ENCODE measurements at places on chromosomes 1 and 21. TPM values are rescaled to one million over a fixed set of nuclear protein-coding genes. Genes with fewer than 3 reads are reported as not detected.
A peak's percentile ranks its signal among the peaks of the same experiment; 100 is the strongest.

The TUT4 gene
- 26.9 TPM for total RNA-seq

The CHI3L2 gene
- 0.54 TPM for total RNA-seq

The KLHDC8A gene
- total RNA-seq: under 0.01 TPM

The SZT2 gene
- 47.7 TPM for total RNA-seq

The BSND gene
- total RNA-seq: not detected

The ICOSLG gene
- total RNA-seq: 4.3 TPM

The ODR4 gene
- total RNA-seq: 5.4 TPM

The PGLYRP3 gene
- not detected for total RNA-seq

The IGFN1 gene
- total RNA-seq: not detected

The NLRP3 gene
- total RNA-seq: 18.0 TPM

The FAAP20 gene
- total RNA-seq: 24.8 TPM

GRCh38 chr1:13699936-13700520 is at the start of gene PRDM2:
PRDM2 (plus strand) TSS chr1:13700188; CDS start chr1:13715606, 15,418 bp downstream.
- DNase-seq: peak; percentile 67

DNA sequence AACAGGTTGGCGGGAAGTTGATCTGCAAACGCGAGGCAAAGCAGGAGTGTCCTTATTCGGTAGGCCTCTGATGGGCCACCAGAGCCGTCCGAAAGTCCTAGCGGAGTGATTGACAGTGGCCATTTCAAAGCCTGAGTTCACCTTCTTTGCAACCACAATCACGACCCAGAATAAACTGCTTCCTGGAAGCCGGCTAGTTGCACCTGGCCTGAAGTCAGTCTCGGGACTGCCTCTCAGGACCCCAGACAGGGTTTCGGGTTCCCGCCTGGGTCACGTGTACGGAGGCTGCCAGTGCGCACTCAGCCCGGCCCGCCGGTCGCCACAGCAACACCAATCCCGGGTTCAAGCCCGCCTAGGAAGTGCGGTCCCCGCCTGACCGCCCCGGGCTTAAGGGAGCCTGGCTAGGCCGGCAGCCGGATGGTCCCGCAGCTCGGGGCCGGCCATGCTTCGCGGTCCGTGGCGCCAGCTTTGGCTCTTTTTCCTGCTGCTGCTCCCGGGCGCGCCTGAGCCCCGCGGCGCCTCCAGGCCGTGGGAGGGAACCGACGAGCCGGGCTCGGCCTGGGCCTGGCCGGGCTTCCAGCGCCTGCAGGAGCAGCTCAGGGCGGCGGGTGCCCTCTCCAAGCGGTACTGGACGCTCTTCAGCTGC is at the start of gene TOR3A:
Gene TOR3A (plus strand): TSS at position 384 of the 646 bp plus-strand sequence. CDS start 59 bp downstream, at position 443.
- DNase-seq: peak; percentile 48

DNA sequence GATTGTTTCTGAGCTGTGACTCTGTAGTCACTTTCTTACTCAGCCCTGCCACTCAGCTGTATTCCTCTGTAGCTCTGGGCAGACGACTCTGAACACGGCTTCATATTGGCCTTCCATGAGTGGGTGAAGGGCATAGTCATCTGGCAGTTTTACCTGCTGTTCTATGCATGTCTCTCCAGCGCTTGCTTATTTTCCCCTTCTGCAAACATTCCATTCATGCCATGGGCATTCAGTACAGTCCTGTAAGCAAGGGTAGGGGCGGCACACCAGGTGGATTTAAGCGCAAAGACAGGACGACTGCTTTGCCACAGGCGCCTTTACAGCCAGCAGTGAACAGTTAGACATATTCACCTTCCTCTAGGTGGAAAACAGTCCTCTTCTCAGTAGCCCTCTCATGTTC is 4.4 kb upstream of the WDR26 start:
- no peak for DNase-seq

GRCh38 chr1:62774971-62775595 is 8.8 kb upstream of the ATG4C start:
- no peak for DNase-seq

DNA sequence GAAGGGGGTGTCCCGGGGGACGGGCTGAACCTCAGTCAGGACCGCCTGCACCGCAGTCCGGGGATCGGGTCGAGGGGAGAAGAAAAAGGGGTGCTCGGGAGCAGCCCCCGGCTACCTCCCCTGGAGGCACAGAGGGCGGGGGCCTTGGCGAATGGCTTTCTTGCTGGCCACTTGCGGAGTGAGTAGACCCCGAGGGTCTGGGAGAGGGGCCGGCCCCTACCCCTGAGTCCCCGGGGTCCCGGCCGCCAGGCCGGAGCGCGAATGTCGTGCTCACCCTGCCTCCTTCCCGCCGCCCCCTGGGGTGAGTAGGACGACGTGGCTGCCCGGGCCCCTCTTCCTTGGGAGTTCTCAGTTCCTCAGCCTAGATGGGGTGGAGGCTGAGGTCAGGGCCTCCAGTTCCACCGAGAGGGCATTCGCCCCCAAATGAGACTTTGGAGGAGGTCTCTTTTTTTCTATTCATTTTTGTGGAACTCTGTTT is 113.0 kb downstream of the OSBPL9 start:
- peak; percentile 33 for DNase-seq

- DNase-seq: no peak
Observed at GRCh38 chr1:200880212-200880611, 7.4 kb downstream of the GPR25 start.

DNA sequence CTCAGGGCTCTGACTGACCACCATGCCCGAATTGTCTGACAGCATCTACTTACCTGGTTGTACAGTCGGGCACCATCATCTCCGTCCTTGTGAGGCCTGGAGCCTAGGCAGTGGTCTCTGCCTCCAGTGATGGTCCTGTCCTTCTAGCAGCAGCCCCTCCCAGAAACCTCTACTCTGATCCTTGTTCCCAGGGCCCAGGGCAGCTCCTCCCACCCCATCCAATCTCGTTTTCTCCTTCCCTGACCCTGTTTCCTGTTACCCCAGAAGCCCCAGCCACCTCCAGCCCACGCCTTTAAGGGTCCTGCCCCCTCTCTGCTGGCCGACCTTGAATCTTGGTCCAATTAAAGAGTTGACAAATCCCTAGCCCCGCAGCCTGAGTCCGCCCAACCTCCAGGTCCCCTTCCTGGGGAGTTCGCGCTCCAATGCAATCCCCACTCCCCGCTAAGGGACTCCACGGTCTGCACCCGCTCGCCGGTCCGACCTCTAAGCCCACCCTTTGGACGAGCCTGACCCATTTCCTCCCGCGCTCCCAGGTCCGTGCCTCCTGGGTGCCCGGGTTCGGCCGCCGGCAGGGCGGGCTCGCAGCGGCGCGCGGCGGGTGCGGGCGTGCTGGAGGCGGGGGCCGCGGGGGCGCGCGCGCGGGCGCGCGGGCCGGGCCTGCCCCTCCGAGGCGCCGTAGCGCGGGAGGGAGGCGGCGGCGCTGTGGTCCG is at the start of gene B4GALT2:
Gene B4GALT2 (plus strand): TSS at position 660 of the 710 bp plus-strand sequence. CDS start 1,951 bp downstream, outside the sequence.
- DNase-seq: no peak

DNA sequence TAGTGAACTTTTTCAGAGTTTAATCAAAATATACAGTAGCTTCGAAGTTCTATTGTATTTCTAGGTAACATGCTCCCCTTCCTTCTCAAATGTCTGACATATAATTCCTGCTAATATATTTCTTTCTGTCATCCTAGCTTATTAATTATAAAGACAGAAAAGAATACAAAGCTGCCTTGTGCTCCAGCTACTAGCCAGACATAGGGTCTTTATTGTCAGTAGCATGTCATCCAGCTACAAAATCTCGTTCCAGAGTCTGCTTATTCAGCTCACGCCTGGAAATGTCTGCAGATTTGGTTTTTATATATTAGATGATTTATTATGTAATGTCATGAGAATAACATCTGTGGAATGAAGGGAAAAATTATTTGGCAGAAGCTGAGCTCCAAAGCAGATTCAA is 1102.8 kb downstream of the BRINP3 start:
- DNase-seq: no peak

DNA sequence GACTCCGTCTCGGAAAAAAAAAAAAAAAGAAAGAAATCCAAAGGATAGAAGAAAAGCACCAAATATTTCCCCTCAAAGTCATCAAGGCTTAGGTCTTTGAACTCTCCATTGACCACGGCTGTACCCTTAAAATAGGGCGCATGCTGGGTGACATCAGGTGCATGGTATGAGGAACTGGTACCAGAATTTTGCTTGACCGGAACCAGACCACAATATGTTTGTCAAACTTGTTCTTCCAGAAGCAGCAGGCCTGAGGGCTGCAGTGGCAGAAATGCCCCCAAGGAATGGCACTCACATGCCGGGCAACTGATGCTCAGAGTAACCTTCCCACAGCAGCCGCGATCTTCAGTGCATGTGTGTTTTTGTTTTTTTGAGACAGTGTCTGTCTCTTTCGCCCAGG is 21.0 kb downstream of the RCC1 start:
- no peak for DNase-seq

GRCh38 chr1:820962-821361 is 102.8 kb upstream of the SAMD11 start:
- DNase-seq: no peak

DNA sequence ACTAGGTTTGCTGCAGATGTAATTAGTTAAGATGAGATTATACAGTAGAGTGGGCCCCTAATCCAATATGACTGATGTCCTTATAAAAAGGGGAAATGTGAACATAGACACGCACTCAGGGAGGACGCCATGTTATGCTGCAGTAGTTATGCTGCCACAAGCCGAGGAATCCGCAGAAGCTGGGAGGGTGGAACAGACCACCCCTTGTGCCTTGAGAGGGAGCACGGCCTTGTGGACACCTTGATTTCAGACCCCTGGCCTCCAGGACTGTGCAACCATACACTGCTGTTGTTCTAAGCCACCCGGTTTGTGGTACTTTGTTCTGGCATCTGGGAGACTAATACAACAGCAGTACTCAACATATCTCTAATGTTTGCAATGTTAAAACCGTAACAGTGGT is 57.9 kb upstream of the HIVEP3 start:
- no peak for DNase-seq

GRCh38 chr1:219427989-219428388 is 184.9 kb downstream of the ZC3H11B start:
- DNase-seq: no peak

DNA sequence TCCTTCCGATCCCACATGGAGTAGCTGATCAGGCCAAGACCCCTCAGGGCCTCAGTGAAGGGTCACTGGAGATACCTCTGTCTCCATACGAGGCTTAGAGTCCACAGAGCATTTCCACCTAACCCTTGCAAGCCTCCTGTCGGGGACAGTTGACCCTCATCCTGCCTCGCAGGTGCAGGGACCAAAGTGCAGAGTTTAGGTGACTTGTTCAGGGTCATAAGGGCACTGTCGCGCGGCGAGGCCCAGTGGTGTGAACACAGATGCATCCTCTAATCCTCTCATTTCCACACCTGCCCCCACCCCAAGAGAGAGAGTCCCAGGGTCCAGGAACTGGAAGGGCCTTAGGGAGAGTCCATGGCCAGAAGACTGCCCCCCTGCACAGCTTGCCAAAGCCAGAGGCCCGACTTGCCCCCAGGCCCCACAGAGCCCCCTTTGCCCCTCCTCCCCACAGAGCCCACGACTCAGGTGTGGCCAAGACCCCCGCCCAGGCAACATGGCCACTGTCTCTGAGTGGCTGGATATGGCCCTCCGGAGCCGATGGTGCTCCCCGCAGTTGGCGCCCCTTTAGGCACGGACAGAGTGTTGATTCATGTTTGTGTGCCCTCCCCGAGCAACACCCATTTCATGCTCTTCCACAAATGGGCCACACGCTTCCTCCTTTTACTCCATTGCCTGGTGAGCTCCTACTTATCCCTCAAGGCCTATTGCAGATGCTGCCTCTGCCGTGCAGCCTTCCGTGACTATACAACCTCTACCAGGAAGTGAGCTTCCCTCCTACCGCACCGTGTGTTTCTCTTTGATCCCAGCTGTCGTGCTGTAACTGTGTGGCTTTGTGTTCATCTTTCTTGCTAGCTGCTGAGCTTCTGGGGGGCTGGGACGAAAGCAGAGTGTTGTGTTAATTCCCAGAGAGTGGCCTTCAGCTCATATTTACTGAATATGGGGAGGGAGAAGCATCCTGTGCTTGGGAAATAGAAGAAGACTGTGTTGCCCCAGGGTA is 1.7 kb downstream of the TRPM2 start:
- no peak for DNase-seq

DNA sequence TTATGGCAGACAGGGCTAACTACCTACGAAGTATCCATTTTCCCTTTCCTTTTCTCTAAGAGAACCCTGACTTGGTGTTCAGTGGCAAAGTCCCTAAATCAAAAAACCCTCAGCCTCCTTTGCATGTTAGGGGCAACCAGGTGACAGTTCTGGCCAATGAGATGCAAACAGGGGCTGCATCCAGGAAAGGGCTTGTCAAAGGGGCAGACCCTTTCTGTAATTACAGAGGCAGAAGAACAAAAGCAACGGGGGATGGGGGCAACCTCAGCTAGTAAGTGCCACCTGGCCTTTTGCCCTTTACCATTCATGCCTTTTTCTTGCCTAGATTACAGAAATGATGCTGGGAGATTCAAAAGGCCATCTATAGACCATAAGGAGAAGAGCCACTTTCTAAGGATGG is 34.4 kb downstream of the GLUL start:
- DNase-seq: no peak

- no peak for DNase-seq
Observed at GRCh38 chr1:75996196-75996595, 64.0 kb upstream of the ASB17 start.

- DNase-seq: no peak
Observed at GRCh38 chr21:42080788-42081083, 9.6 kb downstream of the UMODL1 start.

GRCh38 chr1:5837976-5838653 is 154.1 kb downstream of the NPHP4 start:
- DNase-seq: no peak

- DNase-seq: no peak
Observed at GRCh38 chr1:155185783-155186066, 12.1 kb downstream of the TRIM46 start.

DNA sequence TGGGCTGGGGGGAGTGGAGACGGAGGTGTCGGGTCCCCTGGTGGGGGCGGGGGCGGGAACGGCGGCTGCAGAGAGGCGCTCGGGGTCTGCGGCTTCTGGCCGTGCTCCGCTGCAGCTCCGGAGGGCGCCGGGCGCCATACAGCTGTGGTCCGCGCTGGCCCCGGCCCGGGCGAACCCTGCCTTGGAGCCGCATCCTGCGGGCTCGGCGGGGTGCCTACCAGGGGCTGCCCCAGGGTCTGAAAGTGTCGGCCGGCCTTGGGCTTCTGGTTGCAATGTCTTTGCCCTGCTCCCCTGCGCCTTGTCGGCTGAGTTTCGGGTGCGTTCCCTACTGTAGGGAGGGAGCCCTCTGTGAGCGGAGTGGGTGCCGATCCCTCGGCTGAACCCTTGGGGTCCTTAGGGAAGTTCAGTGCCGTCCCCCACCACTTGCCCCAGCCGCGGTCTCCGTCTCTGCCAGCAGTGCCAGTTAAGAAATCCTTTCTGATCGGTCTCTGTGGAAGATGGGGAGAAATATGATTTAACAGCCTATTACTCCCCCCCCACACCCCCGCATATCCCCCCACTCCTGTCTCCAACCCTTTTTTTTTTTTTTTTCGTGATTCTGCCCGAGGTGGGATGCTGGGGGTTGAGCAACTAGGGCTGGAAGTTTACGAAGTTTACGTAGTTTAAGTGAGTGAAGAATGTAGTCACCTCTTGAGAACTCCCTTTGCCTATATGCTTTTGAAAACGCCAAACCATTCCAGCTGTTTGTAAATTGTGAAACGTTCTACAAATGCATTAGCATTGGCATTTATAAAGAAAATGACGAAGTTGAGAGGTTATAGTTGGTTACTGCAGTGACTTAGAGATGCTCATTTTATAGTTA is 588 bp downstream of the NEXN start:
- peak; percentile 18 for DNase-seq

GRCh38 chr1:86778569-86779239 is 74.3 kb downstream of the SH3GLB1 start:
- no peak for DNase-seq

GRCh38 chr1:234981758-234982157 is 146.9 kb downstream of the TOMM20 start:
- DNase-seq: no peak

- no peak for DNase-seq
Observed at GRCh38 chr1:184664042-184664660, 90.5 kb downstream of the EDEM3 start.
